ENCODE measurements at places on chromosomes 7 and 10.

- DNase-seq: no peak
These were observed 300.7 kb downstream of the MTERF1 start for GRCh38 chr7:91579837-91580236.

DNA sequence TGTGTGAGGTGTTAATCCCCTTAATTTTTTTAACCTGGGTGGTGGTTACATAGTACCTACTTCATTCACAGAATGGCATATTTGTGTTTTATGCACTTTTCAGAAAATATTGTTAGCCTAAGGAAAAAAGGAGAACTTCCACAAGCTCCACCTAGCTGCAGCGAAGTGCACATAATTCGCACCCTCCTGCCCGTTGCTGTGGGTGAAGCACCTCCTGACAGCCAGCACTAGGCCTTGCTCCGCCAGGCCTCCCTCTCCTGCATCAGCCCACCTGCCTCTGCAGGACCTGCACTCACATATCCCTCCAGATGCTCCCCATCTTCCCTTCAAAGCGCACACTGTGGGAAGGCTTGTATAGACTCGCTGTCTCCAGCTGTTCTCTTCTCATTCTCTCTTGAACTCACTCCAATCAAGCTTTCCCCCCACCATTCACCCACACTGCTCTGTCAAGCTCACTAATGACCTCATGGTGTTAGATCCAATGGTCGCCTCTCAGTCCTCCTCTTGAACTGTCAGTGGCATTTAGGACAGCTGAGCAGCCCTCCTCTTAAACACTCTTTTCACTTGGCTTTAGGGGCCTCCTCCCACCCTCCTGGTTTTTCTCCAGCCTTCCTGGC lies 20.7 kb upstream of the GRID1 start:
- DNase-seq: no peak

GRCh38 chr7:79615466-79615865 lies 162.0 kb upstream of the MAGI2 start:
- no peak for DNase-seq

DNA sequence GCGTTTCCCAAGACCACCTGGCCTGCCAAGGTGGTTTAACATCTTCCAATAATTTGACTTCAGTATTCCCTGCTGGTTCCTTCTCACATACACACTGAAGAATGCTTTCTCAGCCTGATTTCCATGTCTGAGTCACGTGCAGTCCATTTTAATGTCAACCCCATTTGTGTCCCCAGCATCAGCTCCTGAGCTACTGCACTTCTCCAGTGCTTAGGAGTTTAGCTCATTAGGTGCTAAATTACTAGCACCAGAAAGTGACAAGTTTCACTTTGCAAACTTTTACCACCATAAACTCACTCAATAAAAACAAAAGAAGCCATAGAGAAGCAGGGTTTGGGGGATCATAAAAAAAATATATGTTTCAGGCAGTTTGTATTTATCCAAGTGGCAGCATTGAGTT lies 279.3 kb upstream of the SORCS1 start:
- DNase-seq: no peak

DNA sequence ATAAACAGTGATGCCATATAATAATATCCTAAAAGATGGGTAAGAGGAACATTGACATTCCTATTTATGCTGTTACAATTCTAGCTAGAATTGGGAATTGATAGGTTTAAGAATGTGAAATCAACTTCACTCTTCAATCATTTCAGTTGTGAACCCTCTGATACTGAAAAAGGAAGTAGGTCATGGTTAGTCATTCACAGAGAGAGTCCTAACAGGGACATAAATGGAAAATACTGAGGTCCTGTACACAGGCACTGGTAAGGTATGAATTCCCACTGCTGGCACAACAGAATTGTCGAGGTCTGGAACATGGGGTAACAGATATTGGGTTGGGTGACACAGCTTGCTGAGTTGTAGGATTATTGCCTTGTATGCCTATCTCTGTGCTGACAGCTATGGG lies 289.4 kb upstream of the LRRN3 start:
- no peak for DNase-seq

DNA sequence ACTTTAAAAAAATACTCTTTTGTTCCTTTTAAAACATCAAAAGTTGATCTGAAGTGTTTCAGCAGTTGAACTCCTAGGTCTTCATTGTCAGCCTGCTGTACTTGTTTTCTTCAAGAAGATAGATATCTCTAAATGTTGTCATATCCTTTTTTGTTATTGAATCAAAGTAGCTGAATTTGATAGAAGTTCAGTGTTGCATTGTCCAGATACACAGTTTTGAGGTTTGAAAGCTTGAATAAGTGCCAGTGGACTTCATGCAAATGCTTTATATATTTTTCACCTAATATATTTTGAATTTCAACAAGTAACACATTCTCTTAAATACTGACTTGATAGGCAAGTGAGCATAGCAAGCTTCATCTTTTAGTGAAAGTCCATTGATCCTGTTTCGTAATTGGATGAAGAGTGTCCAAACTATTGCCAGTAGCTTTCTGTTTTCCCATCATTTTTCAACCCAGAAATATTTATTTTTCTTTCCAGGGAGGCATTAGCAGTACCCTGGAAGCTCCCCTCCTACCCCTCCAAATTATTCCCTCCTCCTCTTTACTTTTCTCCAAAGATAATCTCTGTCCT lies 114.4 kb downstream of the TPST1 start:
- no peak for DNase-seq

GRCh38 chr10:75884808-75885207 lies 453.4 kb downstream of the LRMDA start:
- DNase-seq: no peak

Measured in ELR (cell line).